Colonic mucosa (tissue), 4 donors: ENCODE measurements at places on chromosomes 7 and 10. TPM values are rescaled to one million over a fixed set of nuclear protein-coding genes. Genes with fewer than 3 reads are reported as not detected.

DNA sequence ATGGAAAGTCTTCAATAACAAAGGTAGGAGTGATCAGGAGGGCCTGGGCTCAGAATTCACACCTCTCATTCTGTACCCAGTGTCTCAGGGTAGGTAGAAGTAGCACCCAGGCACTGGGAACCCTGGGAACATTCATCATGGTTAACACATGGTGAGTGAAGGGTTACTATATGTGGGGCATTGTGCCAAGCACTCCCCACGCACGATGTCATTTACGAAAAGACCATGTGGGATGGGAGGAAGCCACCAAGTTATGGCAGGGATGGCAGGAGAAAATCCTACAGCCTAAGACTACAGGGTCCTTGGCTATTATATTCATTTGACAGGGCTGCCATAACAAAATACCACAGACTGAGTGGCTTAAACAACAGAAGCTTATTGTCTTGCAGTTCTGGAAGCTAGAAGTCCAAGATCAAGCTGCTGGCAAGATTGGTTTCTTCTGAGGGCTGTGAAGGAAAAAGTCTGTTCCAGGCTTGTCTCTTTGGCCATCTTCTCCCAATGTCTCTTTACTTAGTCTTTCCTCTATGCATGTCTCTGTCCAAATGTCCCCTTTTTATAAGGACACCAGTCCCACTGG, 27.7 kb upstream of the DDIT4 start:
- no peak for DNase-seq

- no peak for DNase-seq
Observed at GRCh38 chr7:28112883-28113540, 67.6 kb downstream of the JAZF1 start.

PODXL gene
- total RNA-seq = 14.6 TPM

CELF2 gene
- 30.2 TPM for total RNA-seq

DNA sequence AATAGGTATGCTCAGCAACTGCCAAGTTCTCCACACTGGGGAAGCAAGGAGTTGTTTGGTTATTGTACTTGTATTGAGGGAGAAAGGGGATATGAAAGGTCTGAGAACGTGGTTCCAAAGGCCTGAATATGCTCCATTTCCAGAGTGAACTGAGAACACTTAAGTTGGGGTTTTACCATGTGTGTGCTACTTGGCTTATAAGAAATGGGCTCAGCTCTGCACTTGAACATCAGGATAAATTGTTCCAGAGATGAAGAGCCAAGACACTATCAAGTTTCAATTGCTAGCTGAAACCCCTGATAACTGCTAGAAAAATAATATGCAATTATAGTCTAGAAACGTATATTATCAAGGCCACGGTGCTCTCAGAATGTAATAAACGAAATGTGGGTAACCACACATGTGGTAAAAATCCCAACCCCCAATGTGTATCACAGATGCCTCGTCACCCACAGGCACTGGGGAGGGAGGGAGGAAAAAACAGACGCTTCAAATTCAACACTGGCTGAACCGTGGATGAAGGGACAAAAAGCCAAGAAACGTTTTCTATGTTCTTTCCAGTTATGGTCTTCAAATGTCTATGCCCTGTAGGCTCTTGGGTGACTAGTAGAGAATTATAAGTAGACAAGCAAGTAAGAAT, 16.3 kb downstream of the ELMO1 start:
- DNase-seq = no peak
